ENCODE measurements at places on chromosomes 5 and 9.

DNA sequence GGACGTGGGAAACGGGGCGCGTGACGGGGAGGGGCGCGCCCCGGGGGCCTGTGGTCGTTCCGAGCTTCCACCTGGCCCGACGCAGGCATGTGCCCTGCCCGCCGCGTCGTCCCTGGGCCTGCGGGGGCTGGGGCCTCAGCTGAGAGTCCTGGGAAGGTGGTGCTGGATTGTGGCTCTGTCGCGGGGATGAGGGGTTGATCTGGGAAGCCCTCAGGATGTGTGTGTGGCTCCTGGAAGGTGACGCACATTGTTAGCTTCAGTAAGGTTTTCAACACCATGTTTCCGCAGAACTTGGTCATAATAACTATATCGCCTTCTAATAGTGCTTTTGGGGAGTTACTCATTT is 589.1 kb downstream of the MTRR start:
- no peak for DNase-seq

GRCh38 chr5:72558383-72558782 is 51.2 kb upstream of the ZNF366 start:
- DNase-seq, result no peak

DNA sequence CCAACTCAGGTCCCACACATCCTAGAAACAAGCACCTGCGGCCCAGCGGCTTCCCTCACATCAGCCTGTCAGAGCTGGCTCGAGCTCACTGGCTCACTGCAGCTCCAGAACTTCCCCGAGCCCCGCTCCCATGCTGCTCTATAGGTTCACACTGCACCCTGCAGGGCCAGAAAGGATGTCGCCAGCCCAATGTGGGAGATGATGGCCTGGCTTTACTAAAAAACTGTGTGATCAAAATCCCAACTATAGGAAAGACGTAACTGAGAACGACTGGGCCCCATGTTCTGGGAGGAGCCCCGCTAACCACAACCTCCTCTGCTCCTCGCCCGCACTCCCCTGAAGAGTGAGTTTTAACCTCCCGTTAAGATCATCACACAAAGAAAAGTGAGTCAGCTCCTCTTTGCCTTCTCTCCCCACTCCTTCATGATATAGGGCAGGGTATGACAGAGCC is 4.6 kb downstream of the SURF4 start:
- DNase-seq, result no peak

DNA sequence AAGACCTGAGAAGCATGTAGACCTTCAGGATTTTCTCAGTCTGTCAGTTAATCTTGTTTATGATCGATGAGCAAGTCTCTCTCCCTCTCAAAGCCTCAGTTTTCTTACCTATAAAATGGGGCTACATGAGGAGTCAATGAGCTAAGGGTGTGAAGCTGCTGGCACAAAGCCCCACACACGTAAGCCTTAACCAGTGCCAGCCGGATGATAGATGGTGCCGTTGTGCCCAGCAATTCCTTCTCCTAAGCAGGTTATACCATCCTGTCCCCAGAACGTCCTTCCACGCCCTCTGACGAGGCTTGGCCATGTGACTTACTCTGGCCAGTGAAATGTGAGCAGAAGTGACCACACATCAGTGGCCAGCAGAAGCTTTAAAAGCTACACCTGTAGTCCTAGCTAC is 179.0 kb downstream of the C9orf50 start:
- no peak for DNase-seq

DNA sequence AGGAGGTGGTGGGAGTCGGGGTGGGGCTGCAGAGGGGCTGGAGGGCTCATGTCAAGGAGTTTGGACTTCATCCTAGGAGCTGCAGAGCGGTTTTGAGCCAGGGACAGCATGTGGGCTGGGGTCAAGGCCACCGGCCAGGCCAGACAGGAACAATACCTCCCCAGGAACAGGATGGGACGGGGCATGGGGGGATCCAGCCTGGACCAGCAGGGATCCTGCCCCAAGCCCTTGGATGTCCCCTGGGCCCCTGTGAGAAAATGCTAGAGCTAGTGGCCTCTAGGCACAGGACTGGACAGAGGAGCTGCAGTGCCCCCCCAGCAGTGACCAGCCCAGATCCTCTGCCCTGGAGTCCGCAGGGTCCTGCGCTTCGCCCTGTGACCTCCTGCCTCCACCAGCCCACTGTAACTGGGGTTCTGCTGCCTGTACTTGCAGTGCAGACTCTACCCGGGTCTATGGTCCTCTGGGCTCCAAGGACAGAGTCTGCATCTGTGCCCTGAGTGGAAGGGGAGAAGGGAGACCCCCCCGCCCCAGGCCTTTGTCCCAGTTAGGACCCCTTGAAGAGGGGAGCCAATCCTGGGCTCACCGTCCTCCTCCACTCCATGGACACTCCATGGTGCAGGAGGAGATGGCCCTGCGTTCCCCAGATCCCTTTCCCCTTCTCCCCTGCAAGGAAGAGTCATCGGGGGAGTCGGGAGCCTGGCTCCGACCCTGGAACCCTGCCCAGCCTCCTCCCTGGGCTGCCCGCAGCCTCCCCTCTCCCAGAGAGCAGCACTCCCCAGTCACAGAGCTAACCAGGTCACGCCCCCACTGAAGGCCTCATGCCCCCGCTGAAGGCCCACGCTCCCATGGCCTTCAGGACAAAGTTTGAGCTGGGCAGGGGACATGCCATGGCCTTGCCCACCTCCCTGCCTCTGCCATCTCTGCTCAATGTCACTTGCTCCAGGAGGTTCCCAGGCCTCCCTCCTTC is 3.0 kb upstream of the MXD3 start:
- no peak for DNase-seq

GRCh38 chr9:98271479-98271878 is 16.0 kb upstream of the TBC1D2 start:
- DNase-seq, result no peak

GRCh38 chr5:44364097-44364496 is 25.1 kb downstream of the FGF10 start:
- no peak for DNase-seq
